ENCODE measurements at places on chromosomes 13 and 19.

GRCh38 chr13:33283195-33283911, 2.2 kb downstream of the STARD13 start:
- no peak overlapping the region for H3K4me3 ChIP-seq
- peaks cover 18% of the 10 kb centered on the region for H3K4me1 ChIP-seq
- no peaks in the 10 kb centered on the region for H3K36me3 ChIP-seq
- H3K27me3 ChIP-seq, result peaks cover 55% of the 10 kb centered on the region

DNA sequence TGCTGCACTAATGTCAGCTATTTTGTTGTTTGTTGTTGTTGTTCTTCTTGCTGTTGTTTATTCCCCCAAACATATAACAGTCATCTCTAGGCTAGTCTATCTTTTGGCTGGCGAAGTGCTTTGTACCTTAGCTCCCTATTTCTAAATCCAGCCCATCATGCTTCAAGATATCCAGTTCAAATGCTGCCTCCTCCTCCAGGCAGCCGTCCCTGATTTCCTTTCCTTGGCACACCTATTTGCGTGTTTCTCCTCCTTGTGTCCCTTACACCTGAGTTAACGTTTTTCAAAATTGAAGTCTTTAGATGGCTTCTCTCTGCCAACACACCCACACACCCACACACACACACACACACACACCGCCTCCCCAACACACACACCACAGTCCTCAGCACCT, 25.5 kb downstream of the INSR start:
- peak overlapping the region; percentile 39 for H3K27ac ChIP-seq
- H3K4me3 ChIP-seq, result no peak overlapping the region
- peaks cover 10% of the 10 kb centered on the region for H3K4me1 ChIP-seq
- peaks cover 7% of the 10 kb centered on the region for H3K36me3 ChIP-seq

DNA sequence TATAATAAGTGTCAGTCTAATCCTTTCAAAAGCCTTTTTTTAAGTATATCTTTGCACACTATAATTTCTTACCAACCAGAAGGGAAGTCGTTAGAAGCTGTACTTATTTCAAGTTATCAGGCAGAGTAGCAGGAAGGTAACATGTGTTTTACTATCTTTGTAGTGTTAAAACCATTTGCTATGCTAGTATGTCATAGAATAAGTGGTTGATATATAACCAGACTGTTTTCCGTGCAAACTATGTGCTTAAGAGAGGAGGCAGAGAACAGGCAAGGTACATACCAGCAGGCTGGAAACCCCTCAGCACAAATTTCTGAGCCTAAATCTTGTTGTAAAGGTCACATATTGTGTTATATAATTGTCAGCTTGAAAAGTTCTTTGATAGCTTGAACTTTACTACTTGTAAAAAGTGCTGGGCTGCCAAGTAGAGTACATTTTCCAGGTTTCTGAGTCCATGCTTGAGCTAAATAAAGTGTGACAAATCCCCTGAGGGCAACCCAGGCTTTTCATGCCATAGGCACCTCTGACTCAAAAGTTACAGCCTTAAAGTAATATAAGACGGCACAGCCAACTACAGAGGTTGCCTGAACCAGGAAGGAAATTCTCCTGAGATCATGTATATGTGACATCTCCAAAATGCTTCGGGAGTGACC, 1297.4 kb downstream of the PCDH9 start:
- H3K27ac ChIP-seq, result no peak overlapping the region
- no peaks in the 10 kb centered on the region for H3K4me1 ChIP-seq
- H3K4me3 ChIP-seq, result no peak overlapping the region
- no peaks in the 10 kb centered on the region for H3K27me3 ChIP-seq
- no peaks in the 10 kb centered on the region for H3K36me3 ChIP-seq

GRCh38 chr19:42276284-42276683, 7.2 kb downstream of the CIC start:
- H3K27ac ChIP-seq, result peak overlapping the region; percentile 96
- H3K27me3 ChIP-seq, result no peaks in the 10 kb centered on the region
- DNase-seq, result no peak

GRCh38 chr13:32609428-32609827, 23.2 kb downstream of the PDS5B start:
- H3K27ac ChIP-seq, result no peak overlapping the region
- H3K36me3 ChIP-seq, result no peaks in the 10 kb centered on the region
- no peaks in the 10 kb centered on the region for H3K27me3 ChIP-seq
- no peak for DNase-seq
- no peak overlapping the region for H3K4me3 ChIP-seq

- no peak overlapping the region for H3K4me3 ChIP-seq
- no peak for DNase-seq
- H3K27ac ChIP-seq, result no peak overlapping the region
- peaks cover 37% of the 10 kb centered on the region for H3K27me3 ChIP-seq
These were observed 256.4 kb downstream of the IRS2 start for GRCh38 chr13:109529964-109530363.

DNA sequence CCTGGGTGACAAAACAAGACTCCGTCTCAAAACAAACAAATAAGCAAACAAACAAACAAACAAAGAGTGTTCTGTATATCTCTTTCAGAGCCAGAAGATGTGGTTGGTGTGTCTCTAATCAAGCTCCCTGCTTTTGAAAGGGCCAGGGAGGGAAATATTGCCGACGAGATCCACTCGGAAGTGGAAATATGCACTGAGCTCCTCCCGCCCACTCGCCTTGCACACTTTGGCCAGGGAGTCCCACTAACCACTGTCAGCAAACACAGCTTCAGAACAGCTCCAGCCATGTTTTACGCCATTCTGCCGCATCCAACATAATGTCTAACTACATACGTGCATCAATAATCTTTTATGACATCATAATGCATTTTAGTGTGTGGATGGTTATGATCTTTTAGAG, 155.5 kb upstream of the VSTM2B start:
- no peaks in the 10 kb centered on the region for H3K4me1 ChIP-seq
- peaks cover 57% of the 10 kb centered on the region for H3K27me3 ChIP-seq
- no peaks in the 10 kb centered on the region for H3K36me3 ChIP-seq
- H3K4me3 ChIP-seq, result no peak overlapping the region
- DNase-seq, result no peak

DNA sequence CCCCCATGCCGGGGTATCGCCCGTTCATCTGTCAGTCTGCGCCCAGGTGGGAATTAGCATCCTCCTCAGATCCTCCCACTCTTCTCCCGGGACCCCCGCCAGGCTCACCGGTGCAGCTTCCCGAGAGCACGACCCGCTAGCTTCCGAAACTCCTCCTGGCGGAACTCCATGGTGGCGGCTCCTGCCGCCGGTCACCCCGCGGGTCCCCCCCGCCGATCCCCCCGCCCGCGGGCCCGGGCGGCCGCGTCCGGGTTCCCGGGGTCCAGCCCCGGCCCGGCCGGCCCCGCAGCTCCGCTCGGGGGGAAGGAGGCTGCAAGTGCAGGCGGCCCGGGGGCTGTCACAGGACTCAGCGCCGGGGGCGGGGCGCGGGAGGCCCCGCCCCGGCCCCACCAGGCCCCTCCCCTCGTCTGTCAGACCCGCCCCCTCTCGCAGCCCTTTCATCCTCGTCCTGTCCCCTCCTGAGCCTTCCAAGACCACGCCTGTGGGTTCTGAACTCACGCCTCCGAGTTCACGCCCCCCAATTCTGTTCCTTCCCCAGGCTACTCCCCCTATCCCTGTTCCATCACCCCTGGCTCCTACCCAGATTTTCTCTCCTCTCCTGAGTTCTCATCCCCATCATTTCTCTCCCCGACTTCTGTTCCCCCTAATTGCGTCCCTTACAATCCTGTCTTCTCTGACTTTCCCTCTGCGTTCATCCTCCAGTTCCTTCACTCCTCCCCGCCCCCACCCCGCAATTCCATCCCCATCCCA, at the start of gene SLC17A7:
TSS of gene SLC17A7 (minus strand) at position 318 of the 750 bp plus-strand sequence. CDS start at position 170, 148 bp downstream.
- peak within 1 kb of the TSS; percentile 85 for H3K4me3 ChIP-seq
- peak; percentile 58 for DNase-seq
- peaks cover 42% of the 10 kb centered on the region for H3K4me1 ChIP-seq
- H3K27me3 ChIP-seq, result peaks cover 59% of the 10 kb centered on the region

DNA sequence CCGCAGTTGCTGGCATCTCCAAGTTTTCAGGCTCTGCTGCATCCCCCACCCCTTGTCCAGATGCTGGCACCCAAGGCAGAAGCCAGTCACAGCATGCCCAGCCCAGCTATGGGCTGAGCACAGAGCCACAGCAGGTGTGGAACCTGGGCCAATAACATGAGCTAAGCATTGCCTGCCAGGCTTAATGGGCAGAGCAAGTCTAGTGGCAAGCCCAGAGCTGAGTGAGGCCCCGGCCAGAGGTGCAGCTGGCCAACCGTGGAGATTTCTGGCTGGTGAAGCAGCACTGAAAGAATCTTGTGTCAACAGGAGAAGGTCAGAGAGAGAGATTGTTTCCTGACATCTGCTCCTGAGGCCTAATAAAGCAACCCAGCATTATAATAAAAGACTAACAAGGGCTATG, 111.0 kb downstream of the B3GLCT start:
- H3K4me1 ChIP-seq, result no peaks in the 10 kb centered on the region
- H3K27me3 ChIP-seq, result no peaks in the 10 kb centered on the region
- no peak for DNase-seq

GRCh38 chr13:31919241-31919640, 112.3 kb upstream of the FRY start:
- H3K27me3 ChIP-seq, result no peaks in the 10 kb centered on the region
- peak overlapping the region; percentile 56 for H3K27ac ChIP-seq
- peaks cover 8% of the 10 kb centered on the region for H3K36me3 ChIP-seq
- H3K4me3 ChIP-seq, result no peak overlapping the region
- H3K4me1 ChIP-seq, result peaks cover 36% of the 10 kb centered on the region

DNA sequence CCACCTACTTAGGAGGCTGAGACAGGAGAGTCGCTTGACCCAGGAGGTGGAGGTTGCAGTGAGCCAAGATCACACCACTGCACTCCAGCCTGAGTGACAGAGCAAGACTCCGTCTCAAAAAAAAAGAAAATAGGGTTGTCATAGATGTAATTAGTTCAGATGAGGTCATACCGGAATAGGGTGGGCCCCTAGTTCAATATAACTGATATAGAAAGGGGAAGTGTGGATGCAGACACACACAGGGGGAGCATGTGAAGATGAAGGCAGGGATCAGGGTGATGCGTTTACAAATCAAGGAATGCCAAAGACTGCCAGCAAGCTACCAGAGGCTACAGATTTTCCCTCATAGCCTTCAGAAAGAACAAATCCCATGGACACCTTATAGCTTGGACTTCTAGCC, 24.3 kb upstream of the EEF1AKMT1 start:
- no peak for DNase-seq
- no peak overlapping the region for H3K27ac ChIP-seq
- H3K36me3 ChIP-seq, result peaks cover 3% of the 10 kb centered on the region
- no peaks in the 10 kb centered on the region for H3K27me3 ChIP-seq

DNA sequence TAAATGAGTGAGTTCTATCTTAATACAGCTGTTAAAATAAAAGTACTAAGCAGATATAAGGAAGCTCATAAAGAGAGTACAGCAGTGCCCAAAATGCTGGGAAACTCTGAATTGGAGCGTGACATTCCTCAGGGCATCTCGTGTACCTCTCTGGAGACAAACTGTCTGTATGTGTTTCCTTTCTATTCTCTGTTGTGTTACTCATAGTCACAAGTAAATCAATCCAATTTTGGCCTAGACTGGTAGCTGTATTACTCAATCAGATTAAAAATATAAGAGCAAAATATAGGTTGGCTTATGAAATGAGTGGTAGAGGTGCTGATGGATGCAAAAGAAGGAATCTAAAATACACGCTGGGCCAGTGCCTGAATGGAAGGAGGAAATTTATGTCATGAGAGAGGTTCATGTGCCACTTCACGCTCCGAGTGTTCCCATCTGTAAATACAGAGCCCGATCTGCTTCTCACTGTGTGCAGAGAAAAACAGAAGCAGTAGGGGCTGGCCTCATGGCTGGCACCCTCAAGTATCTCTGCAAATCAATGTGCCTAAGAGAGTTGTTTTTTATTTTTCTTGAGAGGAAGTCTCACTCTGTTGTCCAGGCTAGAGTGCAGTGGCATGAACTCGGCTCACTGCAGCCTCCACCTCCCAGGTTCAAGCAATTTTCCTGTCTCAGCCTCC, 58.7 kb upstream of the RGCC start:
- no peaks in the 10 kb centered on the region for H3K36me3 ChIP-seq
- no peak overlapping the region for H3K27ac ChIP-seq
- DNase-seq, result no peak
- H3K4me1 ChIP-seq, result peaks cover 2% of the 10 kb centered on the region
- H3K4me3 ChIP-seq, result no peak overlapping the region
- no peaks in the 10 kb centered on the region for H3K27me3 ChIP-seq

- no peaks in the 10 kb centered on the region for H3K36me3 ChIP-seq
- no peak for DNase-seq
- H3K4me1 ChIP-seq, result peaks cover 7% of the 10 kb centered on the region
- H3K27ac ChIP-seq, result no peak overlapping the region
- no peaks in the 10 kb centered on the region for H3K27me3 ChIP-seq
These were observed 580 bp upstream of the TEKTIP1 start for GRCh38 chr19:3538258-3538929.

DNA sequence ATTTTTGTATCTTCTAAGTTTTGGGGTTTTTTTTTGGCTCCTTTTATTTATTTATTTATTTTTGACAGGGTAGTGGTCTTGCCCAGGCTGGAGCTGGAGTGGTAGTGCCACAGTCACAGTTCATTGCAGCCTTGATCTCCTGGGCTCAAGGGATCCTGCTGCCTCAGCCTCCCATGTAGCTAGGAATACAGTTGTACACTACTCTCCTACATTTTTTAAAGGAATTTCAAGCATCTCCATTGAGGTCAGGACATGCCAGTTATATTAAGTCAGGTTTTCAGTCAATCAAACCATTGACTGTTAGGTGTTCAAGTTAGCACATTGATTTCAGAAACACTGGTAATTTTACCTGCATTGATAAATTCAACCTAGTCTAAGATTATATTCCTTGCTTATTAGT, 480.5 kb upstream of the SPRY2 start:
- no peak for DNase-seq
- no peaks in the 10 kb centered on the region for H3K36me3 ChIP-seq
- no peak overlapping the region for H3K4me3 ChIP-seq
- no peaks in the 10 kb centered on the region for H3K27me3 ChIP-seq
- H3K27ac ChIP-seq, result no peak overlapping the region

DNA sequence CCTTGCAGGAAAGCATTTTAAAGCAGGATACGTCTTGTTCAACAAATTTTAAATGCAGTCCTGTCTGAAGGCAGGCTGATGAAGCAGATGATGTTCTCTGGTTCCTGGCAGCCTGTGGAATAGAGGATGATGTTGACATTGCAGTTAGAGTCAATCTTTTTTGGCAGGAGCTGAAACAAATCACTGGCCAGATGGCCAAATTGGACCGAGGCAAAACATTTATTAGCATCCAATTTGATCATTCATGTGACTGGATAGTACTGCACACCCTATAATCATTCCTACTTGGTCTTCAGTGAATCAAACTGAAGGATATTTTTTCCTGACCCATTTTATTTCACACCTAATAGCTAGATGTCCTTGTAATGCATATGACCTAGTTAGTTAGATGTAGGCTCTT, 172.2 kb upstream of the SLC10A2 start:
- no peaks in the 10 kb centered on the region for H3K4me1 ChIP-seq
- no peaks in the 10 kb centered on the region for H3K36me3 ChIP-seq
- H3K27me3 ChIP-seq, result no peaks in the 10 kb centered on the region
- no peak for DNase-seq
- H3K27ac ChIP-seq, result no peak overlapping the region

DNA sequence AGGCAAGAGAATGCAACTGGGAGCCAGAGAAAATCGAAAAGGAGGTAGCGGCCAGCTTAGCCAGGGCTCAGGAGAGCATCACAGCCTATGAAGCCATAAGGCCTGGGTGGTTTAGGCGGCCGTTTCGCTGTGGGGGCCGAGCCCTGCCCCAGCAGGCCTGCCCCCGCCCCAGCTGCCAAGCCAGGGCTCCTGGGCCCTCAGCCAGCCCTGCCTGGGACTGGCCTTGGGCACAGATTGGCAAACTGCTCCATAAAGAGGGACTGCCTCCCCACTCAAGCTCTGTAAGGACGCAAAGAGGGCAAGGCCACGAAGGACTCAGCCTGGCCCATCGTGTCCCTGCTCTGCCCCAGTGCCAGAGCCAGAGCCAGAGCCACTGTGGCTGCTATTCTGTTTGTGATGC, 10.2 kb downstream of the ZNF653 start:
- H3K36me3 ChIP-seq, result peaks cover 6% of the 10 kb centered on the region
- H3K4me1 ChIP-seq, result peaks cover 7% of the 10 kb centered on the region
- H3K27ac ChIP-seq, result no peak overlapping the region
- H3K27me3 ChIP-seq, result no peaks in the 10 kb centered on the region
- no peak overlapping the region for H3K4me3 ChIP-seq

All from T-helper 17 cell (primary cell).